Motor neuron (in vitro differentiated cells): ENCODE measurements at places on chromosomes 5 and 9.

GRCh38 chr9:109411798-109412352 is 86.2 kb downstream of the PTPN3 start:
- ATAC-seq, result no peak

DNA sequence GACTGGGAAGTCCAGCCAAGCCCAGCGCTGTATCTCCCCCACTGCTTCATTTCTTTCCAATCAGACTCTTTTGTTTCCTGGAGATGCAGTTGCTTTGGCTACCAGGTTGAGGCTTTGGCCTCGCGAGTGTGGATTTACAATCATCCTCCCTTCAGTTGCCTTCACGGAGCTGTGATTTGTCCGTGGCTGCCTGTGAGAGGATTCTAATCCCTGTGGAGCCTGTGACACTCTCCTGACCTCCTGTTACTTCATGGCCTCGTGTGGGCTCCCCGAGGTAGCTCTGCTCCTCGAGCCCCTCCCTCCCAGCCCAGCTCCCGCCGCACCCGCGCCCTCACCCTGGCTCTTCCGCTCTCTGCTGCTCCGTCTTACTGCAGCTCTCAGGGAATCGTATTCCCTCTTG is 107.2 kb upstream of the STC2 start:
- ATAC-seq, result peak; percentile 73

GRCh38 chr5:93346301-93346700 is 234.7 kb downstream of the NR2F1-AS1 start:
- ATAC-seq, result no peak

DNA sequence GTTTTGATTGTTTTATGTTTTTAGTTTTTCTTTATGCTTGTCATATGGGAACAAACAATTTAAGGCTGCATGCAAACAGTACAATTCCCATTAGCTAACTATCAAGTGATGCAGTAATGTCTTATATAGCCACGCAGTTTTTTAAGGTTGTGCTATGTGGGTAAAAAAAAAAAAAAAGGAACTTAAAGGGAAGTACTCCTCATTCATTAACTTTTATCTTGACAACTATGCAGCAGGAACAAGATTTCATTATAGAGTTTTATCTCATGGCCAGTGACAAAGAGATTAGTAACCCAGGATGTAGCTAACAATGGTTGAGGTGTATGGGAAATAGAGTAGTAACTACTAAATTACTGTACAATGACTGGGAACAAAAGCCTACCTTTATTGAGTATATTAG is 1008.2 kb upstream of the CDH9 start:
- ATAC-seq, result no peak

DNA sequence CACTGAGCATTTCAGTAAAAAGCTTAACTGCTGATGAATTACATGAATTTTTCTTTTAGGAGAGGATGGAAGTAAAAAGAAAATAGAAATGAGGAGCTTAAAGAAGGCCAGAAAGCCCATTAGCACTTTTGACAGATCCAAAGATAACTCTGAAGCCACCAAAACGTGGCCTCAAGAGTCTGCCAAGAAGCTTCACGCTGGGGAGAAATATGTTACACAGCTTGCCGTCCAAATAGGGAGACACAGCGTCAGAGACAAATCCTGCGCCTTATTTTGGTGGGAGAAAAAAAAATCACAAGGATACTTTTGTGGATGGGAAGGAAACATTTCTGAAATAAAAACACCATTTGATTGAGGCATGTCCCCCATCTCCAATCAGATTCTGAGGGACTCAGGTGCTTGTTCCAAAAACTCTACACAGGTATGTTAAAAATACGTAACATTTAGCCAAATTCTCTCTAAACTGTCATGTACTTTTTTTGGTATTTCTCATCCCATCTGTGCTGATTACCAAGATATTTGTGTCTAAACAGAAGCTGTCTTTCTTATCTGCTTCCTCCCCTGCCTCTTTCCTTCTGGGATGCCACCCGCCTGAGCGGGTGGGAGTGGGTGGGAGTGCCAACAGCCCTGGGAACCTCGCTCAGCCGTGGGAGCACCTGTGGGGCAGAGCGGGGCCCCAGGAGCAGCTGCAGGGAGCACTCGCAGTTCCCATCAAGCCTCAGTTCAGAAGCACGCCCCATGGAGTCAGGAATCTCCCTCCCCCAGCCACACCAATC is 275.5 kb downstream of the DENND1A start:
- ATAC-seq, result no peak

GRCh38 chr9:136278894-136279293 is 25.0 kb downstream of the CCDC187 start:
- no peak for ATAC-seq

DNA sequence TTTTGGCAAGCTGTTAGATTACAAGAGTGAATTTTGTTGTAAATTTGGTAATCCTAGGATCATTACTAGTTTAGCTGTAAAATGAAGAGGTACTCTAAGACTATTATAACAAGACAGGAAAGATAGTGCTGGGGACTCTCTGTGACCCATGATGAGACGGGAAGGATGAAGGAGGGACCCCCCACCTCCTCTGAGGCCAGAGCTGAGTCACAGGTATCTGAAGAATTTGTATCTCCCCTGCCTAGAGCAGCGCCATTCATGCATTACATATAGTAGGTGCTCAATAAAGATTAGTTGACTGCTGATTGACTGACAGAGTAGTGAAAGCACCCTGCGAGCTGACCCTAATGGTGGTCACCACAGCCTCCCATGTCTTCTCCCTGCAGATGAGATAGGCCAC is 202.8 kb downstream of the SNX18 start:
- ATAC-seq, result no peak

- ATAC-seq, result peak; percentile 37
Measured at GRCh38 chr9:127035948-127036347, 86.5 kb downstream of the ANGPTL2 start.

DNA sequence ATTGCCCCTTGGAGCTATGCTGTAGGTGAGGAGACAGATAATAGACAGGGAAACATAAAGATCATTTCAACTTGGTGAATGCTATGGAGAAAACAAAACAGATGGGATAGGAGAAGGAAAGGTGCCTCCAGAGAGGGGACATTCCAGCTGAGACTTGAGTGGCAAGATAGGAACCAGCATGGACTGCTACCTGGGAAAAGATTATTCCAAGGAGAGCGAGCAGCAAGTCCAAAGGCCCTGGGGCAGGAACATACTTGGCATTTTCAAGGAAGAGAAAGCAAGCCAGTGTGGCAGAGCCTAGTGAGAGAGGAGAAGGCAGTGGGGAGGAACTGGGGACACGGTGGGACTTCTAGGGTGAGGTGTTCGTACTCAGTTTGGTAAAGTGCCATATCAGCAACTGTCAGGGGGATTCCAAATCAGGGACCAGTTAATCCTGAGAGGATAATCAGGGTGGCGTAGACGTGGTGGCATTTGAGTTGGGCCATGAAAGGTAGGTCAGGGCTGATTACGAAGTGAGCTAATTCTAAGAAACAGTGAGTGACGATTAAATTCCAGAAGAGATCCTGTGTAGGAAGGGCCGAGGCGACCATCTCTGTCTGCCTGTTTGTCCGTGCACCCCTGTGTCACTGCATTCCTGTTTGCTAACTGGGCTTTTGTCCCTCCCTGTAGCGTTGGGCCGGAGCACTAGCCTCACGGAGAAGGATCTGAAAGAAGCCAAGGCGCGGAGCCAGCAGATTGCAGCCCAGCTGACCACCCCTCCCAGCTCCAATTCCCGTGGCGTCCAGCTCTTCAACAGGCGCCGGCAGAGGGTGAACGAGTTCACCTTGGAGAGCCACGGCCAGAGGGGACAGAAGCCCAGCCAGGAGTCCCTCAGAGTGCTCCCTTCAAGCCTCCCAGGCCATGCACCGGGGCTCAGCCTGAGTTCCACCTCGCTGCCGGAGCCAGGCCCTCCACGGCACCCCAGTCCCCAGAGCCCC is 7.1 kb downstream of the SYNPO start:
- ATAC-seq, result peak; percentile 17

DNA sequence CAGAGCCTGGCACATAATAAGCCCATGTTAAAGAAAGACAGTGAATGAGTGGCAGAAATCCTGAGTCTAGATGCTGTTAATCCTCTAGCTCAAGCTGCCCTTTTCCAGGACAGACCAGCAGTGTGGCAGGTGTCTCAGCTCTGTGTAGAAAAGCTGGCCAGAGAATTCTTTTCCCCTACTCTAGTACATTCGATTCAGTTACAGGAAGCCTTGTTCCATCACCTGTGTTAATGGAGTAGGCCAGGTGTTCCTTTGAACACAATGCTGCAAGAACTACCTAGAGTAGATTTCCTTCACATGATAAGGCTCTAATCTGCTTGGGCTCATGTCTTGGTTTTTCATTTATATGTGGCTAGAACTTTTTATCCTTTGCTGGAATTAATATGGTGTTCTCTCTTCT is 52.5 kb downstream of the NUP214 start:
- ATAC-seq, result no peak

DNA sequence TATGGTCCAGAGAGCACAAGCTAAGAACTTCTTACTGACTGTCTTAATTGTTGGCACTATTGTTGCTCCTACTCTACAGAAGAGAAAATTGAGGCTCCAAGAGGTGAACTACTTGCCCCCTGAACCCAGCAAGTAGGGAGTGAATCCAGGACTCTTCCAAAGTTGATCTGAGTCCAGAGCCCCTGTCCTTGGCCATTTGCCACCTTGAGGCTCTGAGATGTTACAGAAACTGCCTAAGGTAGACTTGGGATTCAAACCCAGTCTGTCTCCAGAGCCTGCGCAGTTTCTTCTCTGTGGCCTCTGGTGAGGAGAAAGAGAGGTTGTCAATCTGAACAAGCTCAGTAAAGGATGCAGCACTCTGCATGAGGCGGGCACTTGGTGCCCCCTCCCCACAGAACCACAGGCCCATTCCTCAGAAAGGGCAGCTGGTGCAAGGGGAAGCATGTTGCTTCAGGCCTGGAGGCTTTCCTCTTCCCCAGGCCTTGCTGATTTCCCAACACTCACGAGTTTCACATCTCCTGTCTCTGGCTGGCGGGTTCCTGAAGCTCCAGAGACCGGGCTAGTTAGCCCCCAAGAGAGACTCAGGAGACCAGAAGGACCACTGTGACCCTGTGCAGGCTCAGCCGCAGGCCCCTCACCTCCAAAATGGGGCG is 2.9 kb upstream of the LCP2 start:
- ATAC-seq, result no peak

DNA sequence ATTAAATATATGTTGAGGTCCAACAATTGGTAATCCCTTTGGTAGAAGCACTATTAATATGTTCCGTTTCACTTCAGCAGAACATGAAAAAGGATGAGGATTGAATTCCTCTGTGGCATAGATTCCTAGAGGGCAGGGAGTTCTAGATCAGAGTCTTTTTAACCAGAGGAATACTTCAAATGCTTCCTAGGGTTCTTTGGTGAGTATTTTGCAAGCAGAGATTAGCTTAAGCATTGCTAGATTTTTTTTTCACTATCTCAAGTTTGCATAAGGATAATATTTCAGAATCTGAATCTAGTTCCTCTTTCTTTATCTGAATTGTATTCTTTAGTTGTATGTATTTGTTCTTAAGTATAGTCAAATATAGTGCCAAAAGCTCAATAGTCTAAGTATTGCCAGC is 116.6 kb upstream of the ADAMTSL1 start:
- ATAC-seq, result no peak

DNA sequence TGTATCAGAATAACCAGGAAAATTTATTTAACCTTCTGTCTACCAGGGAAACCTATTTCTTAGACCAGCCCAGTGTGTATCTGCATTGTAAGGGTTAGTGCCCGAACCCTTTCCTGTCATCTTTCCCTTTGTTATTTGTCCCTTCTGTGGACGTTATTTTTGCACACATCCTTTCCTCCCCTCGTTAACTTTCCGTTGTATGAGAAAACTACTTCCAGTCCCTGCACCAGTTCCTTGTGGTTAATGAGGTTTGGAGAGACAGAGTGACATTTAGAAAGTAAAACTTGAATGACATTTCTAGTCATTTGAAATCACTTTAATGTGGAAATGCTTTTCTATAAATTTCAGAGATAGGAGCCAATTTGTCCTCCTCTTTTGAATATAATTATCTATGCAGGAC is 4.3 kb upstream of the IFNB1 start:
- no peak for ATAC-seq

DNA sequence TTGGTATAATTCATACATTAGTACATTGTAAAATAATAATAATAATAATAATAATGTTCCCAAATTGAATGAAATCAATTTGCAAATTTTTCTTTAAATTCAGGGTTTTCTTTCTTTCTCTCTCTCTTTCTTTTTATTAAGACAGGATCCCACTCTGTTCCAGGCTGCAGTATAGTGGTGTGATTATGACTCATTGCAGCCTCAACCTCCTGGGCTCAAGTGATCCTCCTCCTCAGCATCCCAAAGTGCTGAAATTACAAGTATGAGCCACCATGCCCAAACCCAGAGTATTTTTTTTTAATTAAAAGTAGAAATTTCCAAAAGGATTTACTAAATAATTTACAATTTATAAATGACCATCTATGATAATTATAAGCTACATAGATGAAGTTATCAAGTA is 117.7 kb downstream of the HOMER1 start:
- ATAC-seq, result no peak

DNA sequence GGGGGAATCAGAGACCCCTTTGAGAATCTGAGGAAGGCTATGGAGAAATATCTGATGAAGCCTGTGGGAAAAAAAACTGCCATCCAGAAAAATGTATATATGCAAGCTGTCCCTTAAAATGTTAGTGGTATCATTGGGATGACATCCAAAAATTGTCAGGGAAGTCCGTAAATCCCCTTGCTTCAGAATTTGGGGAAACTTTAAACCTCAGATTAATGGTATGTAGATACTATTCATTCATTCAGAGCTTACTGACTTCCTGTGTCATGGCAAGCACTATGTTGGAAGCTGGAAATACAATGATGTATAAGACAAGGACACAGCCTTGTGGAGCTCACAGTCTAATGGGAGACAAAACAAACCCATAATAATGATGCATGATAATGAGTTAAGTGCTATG is 10.9 kb upstream of the MOB3B start:
- ATAC-seq, result peak; percentile 40
